ENCODE measurements at places on chromosomes 11 and 22. TPM values are rescaled to one million over a fixed set of nuclear protein-coding genes. Genes with fewer than 3 reads are reported as not detected.
A peak's percentile ranks its signal among the peaks of the same experiment; 100 is the strongest.

DNA sequence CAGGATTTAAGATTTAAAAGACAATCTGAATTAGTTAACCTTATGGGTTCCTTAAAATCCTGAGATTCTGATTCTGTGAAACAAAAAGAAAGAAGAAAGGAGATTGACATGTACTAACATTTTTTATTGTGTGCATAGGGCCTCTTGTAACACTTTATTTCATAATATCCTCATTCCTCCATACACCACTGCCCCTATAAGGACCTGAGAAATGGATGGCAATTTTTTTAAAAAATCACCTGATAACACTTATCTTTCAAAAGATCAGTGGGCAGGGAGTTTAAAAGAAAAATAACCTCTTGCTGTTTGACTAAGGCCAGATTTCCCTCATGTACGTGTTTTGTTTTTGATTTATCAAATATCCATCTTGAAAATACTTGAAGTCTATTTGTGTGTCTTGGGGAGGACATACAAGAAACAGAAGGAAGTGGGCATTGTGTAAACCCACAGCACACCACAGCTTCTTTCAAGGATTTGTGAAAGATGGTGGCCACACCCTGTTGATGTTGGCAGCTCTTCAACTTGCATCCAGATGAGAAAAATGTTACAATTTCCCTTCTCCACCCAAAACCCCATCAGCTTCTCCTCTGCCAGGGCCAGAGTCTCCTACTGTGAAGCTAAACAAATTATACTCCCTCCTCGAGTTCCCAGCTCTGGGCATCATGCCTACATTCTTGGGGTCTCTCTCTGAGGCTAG lies 35.0 kb upstream of the MPEG1 start:
- DNase-seq = no peak

GRCh38 chr11:114302663-114303062 lies 6.5 kb downstream of the NNMT start:
- DNase-seq = no peak

DNA sequence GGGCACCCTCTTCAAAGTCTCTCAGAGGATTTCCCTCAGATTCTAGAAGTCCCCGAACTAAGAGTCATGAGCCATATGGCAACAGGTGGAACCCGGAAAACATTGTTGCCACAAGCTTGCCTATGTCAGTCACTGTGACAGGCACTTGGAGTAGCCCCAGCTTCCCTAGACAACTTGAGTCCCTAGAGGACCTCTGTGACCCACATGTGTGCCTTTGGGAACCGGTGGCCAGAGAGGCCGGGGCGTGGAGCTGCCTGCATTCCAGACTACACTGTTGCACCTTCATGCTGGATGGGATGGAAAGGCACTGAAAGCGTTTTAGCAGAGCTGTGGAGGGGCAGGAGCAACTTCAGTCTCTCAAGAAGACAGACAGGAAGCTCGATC lies 12.1 kb downstream of the SLC37A2 start:
- no peak for DNase-seq

The PANX3 gene
- total RNA-seq = not detected

The MUC5AC gene
- not detected for total RNA-seq

GRCh38 chr11:28631148-28631547 lies 523.0 kb downstream of the METTL15 start:
- no peak for DNase-seq

- peak; percentile 49 for DNase-seq
Observed at GRCh38 chr11:44861849-44862557, 88.7 kb downstream of the TP53I11 start.

DNA sequence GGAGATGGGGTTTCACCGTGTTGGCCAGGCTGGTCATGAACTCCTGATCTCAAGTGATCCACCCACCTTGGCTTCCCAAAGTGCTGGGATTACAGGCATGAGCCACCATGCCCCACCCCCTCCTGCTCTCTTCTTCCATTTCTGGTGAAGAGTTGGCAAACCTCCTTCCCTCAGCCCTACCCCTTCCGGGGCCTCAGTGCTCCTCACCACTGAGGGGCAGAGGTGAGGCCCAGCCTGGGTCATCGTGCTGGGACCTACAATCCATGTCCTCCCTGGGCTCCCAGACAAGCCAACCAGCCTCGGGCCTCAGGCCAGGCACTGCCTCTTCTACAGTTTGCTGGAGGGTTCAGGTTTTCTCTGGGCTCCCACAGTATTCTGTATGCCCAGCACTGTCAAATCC lies 14.8 kb upstream of the TPBGL start:
- DNase-seq = no peak

Data from T-cell (primary cell).